ENCODE measurements at places on chromosomes 6 and 20.

DNA sequence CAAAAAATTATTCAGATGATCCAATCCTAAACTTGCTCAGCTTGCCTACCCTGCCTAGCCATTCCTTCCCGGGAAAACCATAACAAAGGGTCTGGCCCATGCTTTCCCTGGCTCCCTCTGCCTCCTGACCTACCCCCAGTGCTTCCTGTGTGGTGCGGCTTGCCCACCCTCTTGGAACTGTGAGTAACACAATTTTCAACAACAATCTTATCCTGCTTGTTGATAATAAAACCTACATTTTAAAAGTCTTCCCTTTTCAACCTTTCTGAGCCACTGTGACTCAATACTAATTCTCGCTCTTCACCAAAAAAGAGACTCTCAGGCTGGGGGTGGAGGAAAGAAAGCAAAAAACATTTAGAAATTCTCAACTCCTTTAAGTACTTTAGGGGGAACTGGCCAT is 18.0 kb downstream of the EXOC2 start:
- DNase-seq, result no peak

- DNase-seq, result peak; percentile 72
Observed at GRCh38 chr6:113489952-113490746, 367.0 kb upstream of the MARCKS start.

DNA sequence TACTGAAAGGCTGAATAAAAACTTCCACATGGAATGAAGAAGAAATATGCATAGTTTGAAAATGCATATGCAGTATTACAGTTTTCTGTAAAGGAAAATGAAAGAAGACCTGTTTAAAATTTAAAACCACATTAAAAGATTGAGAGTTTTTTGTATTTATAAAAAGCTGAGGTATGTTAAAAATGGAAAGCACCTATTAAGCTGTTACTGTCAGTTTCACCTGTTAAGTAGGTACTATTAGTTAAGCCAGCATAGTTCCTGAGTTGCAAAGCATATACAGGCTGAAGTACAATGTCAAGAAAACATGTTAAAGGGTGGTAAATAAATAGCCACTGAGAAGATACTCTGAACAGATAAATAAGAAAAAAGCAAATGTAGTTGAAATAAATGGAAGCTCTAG is 69.9 kb downstream of the ATXN1 start:
- DNase-seq, result no peak

- no peak for DNase-seq
Observed at GRCh38 chr6:14799928-14800327, 445.9 kb upstream of the JARID2 start.

DNA sequence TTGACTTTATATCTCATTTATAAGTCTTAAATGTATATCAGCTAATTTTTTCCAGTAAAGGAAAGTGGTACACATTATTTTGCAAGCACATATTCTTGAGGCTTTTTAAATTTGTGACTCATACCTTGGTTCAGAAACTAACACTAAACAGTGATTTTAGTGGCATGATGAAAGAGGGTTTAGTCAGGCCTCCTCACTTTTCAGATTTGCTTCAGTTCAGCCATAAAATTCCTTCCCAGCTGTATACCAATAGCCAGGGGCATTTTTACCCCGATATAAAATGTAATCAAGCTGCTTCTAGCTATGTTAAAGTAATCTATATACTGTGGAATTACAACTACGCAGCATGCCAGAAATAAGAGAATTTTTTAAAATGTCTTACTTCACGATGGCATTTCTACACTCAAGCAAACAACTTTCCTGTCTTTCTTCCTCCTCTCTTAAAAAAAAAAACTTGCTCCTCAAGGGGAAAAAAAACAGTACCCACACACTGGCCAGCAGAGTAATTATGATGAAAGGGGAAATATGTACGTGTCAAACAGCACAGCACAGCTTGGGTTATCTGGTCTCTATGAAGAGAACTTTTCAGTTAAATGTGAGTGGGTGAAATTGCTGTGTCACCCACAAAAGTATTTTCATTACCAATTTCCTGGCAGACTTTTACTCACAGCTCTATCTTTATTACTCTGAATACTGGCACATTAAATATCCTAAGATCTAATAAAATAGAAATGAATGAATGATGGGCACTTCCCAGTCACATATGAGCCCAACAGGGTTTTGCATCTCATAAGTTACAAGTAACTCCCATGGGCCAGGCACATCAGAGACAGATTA is 244.8 kb upstream of the TENT5A start:
- peak; percentile 77 for DNase-seq

DNA sequence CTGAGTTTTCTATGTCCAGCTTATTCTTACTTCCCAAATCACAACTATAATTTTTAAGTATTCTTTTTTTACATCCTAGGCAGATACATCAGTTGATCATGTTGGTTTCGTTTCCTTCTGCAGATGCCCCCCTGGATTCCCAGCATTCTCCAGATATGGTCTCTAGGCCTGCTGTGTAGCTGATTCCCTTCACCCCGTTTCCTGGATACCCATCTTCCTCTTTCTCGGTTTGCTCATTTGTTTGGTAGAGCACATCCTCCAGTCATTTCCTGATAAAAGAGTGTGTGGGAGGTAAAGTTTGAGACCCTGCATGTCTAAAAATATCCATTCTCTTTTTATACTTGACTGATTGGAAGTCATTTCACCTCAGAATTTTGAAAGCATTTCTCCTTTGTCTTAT is 66.4 kb downstream of the ANKS1A start:
- no peak for DNase-seq

DNA sequence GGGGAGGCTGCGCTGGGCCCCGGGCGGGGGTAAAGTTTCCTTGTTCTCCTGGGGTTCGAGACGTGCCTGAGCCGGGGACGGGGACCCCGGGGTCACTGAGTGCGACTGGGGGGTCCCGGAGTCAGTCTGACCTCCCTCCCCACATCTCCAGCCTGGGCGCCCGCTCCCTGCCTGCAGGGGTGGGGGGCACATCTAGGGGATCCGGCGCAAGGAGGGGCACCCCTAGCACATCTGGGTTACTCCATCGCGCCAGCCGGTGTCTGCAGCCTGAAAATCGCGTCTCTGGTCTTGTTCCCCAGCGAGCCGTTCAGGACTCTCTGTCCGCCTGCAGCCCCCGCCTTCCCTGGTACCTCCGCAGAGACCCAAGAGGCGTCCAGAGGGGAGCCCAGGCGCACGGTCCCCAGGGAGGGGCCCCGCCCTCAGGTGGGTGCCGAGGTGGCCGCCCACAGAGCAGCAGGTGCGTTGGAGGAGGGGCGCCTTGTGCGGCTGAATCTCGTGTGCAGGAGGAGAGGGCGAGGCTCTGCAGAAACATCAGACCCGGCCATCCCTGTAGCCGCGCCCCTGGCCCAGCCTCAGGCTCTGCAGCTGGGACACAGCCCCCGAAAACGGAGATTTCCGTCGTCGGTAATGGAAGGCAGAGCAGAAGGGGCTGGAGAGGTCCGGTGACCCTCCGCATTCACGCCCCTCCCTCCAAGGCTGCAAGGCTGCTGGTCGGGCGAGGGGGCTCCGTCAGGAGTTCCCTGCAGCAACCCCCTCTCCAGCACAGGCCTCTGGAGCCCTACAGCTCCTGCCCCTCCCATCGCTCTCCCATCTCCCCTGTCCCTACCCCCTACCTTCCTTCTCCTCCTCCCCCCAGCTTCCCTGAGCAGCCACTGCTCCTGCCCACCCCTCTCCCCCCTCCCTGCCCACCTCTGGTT is 628 bp upstream of the CHRNA4 start:
- no peak for DNase-seq

DNA sequence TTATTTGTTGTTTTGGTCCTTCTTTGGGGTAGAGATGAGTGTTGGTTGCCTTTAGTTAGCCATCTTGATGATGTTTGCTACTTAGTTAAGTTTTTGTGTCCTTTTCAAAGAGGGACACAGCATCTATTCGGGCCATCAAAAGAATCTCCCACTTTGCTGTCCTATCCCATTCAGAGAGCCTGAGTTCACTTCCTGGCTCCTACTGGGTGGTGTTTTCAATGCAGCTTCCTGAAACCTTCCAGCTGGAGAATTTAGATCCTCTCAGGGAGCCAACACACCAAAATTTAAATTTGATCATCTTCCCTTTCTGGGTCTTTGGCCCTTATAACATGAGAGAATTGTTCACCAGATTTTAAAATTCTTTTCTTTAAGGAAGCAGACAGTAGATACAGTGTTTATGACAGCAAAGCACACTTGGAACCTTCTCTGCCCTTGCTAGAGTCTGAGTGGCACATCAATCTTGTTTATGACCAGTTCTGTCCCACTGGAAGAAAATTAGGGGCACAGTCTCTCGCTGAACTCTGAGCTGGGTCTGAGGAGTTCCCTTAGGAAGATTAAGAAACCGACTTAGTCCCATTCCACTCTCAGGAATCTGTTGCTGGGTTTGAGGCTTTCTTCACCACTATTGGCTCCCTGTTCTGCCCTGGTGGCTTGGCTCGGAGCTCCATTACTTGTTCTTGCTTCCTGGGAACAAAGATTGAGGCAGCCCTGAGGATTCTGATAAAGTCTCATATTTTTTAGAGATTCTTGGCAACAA is 115.5 kb downstream of the CCDC170 start:
- no peak for DNase-seq

DNA sequence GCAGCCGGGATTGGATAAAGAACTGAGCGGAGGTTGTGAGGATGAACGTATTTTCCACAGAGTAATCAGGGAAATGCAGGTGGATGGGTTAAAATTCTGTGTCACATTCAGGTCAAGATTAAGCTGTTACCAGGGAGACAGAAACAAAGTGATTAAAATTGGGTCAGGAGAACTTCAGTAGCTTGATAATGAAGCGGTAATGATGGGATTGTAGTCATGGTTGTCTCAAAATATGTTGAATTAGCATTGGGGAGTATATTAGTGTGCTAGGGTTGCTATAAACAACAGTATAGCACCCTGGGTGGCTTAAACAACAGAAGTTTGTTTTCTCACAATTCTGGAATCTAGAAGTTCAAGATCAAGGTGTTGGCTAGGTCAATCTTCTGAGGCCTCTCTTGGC is 155.5 kb downstream of the GJA1 start:
- no peak for DNase-seq

DNA sequence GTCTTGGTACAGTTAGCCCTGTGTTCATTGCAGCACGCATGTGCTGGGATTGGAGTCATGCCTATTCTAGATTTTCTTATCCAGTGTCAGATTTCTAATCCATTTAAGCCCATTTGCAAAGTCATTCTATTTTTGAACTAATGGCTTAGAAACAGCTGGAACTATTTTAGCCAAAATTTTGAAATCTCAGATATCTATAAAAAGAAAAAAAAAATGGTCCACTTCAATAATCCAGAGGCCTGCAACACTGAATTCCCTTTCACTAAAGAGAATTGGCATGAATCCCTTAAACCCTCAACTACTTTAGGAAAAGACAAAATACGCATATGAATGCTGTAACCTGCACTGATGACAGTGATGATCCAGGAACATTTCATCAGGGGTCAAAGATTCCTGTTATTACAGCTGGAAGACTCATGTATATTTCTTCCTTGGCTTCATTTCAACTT is 1.5 kb downstream of the COL21A1 start:
- no peak for DNase-seq

- DNase-seq, result no peak
Observed at GRCh38 chr20:25574411-25574810, 10.9 kb downstream of the NINL start.

DNA sequence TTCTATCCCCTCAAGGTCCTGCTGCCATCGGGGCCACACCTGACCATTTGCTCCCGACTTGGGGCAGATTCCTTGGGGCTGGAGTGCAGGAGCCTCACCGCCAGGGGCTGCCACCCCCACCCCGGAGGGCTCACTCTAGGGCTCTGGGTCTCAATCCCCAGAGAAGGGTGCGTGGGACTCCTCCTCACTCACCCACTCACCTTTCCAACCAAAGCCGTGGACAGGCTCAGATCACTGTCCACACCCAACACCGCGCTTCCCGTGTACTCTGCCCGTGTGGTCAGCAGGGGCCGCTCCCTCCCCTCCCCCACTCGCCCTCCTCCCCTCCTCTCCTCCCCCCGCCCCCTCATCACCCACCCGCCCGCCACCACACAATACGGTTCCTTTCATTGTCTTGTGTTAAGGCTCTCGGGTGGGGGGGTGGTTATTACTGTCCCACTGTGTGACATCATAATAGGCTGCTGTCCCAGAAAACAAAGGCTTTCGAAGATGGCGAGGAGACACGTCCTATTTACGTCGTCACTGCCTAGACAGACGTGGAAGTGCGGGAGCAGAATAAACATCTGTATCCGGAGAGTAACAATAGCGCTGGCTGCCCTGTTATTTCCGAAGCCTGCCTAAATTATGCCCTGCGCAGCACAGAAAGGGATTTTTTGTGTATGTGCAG is 85.8 kb downstream of the YTHDF1 start:
- DNase-seq, result no peak

- peak; percentile 75 for DNase-seq
Observed at GRCh38 chr20:49345524-49345923, 67.7 kb upstream of the ZNFX1 start.

DNA sequence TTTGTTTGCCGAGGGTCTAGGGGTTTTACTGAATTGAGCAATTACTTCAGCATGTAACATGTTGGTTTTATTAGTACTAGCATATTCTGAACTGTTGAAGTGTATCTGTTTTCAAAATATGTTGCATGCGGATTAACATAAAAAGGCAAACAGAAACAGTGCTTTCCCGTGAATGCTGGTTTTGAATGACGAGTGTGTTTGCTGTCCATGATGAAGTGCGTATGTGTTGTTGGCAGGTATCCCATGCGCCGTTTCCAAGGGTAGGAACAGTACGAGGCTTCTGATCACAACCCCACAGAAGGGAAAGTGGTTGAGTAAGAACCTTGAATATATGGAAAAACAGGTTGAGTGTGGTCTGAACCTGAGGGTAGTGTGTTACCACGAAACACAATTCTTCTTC is 232.9 kb downstream of the SAMD5 start:
- no peak for DNase-seq

DNA sequence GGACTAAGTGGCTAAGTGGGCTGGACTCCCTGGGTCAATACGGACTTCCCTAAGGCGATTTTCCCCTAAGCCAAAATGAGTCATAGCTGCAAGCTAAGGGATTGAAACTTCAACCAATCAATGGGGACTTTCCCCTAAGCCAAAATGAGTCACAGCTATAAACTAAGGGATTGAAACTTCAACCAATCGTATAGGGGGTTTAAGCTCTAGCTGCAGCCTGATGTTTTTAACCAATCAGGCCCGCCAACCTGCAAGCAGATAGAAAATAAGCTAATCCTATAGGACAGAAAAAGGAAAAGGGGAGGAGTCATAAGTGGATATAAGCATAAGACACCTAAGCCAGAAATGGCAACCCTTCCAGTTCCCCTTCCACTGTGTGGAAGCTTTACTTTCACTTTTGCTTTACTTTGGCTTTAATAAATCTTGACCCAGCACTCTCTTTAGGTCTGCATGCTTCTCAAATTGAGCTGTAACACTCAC is 655.0 kb upstream of the HS3ST5 start:
- DNase-seq, result no peak

- DNase-seq, result no peak
Observed at GRCh38 chr6:139925894-139926641, 551.6 kb upstream of the CITED2 start.

- no peak for DNase-seq
Observed at GRCh38 chr6:159042003-159042825, 2.6 kb downstream of the TAGAP start.

GRCh38 chr6:30823534-30823865 is 60.8 kb upstream of the DDR1 start:
- DNase-seq, result no peak

- no peak for DNase-seq
Observed at GRCh38 chr20:62832951-62833391, 16.1 kb downstream of the COL9A3 start.

Data from GM04503 (cell line).